ENCODE measurements at places on chromosomes 4 and X.

DNA sequence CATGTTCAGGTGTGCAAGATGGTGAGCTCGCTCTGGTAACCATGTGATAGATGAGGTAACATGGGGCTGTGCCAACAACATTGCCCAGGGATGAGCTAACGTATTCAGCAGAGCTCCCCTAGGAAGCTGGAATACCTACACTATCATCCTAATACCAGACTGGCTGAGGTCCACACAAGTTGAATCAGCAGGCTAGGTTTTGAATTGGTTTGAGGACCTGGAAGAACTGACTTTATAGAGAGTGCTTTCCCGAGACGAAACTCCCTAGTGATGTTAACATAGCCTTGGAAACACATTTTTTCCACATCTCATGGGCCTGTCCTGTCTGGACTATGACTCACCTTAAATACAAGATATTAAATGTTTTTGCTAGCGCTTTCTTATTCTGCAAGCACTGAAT, 56.7 kb downstream of the IGFBP7 start:
- DNase-seq: no peak

- no peak for DNase-seq
Measured at GRCh38 chr4:7103031-7103606, 35.3 kb upstream of the GRPEL1 start.

DNA sequence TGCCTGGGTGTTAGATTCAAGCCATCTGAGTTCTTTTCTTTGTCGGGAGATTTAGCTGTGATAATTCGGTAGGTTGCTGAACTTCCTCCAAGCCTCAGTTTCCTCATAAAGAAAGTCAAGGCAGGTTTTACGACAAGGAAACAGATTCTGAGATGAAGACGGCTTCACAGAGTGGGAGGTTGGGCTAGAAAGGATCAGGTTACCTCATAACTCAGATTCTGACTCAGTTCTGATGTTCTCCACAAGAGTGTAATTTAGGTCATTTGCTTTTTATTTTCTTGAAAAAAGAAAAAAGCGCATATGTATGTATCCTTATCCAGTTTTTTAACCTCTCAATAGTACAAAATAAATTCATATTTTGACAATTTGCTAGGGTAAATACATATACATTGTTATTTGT, 47.2 kb upstream of the ELOVL6 start:
- no peak for DNase-seq

DNA sequence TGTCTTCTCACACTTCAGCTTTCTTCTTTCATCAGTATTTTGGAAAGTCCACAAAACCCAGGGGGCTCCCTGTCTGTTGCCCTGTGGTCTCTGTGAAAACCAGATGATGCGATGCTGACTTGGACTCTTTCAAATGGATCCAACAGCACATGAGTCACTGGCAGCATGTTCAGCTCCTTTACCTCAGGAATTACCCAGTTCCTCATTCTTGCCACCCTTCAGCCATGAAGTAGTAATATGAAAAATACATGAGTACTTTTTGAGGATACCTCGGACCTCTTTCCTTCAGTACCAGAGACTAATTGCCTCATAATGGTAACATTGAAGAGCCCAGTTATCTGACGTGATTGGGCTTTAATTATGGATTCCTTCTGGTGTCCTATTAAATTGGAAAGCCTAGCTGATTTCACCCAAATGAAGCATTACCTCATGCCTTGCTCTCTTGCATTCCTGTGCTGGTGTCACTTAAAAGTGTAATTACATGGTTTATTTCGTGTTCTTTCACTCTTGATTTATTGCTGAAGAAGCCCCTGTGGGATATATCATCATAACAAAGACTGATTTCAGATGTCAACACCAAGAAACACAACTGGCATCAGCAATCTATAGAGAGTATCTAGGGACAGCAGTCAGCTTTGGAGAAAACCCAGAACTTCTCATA, 63.4 kb downstream of the NFKB1 start:
- DNase-seq: no peak

Data from H1 (cell line).